ENCODE measurements at places on chromosomes 5 and 9.

DNA sequence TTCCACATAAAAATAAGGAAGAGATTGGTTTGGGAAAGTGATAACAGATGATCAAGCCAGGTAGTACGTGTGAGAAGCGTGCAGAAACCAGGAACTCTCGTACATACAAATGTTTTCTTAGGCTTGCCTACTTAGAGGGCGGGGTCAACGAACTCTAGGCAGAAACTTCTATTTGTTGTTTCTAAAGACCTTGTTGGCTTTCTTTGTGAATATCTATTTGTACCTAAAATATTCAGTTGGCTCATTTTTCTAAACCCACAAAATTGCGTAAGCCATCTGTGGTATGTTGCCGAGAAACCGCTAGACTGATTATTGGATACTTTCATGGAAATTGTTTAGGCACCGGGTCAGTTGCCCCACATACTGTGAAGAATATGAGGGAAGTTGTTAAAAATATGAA lies 458.5 kb downstream of the MAT2B start:
- DNase-seq, result no peak

DNA sequence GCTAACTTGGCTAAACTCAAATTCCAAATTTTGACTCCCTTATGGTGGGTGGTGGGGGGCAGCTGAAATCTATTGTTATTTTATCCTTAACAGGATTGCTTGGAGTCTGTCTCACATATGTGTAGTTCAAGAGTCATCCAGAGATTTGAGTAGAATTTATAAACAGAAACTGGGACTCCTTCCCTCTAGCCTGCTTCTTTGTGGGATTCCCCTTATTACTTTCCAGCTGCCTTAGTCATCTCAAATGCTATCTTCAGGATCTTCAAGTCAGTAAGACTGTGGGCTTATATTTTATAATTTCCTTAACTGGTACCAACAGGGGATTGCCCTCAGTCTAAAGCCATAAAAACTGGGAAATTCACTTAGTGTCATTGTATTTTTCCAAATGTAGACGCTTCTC lies 55.5 kb downstream of the NNT start:
- no peak for DNase-seq

GRCh38 chr5:171420431-171421241 lies 1.2 kb downstream of the FGF18 start:
- peak; percentile 41 for DNase-seq

- DNase-seq, result no peak
Measured at GRCh38 chr5:160259341-160259740, 30.0 kb downstream of the FABP6 start.

DNA sequence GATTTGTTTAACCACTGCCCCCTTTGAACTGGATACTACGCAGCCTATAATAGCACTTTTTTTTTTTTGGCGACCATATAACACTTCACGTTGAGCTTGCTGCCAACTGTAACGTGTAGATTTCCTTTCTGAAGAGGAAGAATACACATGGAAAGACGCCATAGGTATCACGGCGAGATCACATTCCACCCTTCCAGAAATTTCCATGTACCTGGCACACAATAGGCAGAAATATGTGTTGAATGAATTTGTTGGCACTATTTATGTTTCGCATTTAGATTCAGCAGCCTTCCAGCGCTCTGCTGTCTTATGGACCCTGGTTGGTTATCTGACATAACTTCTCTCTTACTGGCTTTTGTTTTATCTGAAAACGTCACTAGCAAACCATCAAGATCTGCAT lies 250.3 kb downstream of the SLIT3 start:
- DNase-seq, result no peak

DNA sequence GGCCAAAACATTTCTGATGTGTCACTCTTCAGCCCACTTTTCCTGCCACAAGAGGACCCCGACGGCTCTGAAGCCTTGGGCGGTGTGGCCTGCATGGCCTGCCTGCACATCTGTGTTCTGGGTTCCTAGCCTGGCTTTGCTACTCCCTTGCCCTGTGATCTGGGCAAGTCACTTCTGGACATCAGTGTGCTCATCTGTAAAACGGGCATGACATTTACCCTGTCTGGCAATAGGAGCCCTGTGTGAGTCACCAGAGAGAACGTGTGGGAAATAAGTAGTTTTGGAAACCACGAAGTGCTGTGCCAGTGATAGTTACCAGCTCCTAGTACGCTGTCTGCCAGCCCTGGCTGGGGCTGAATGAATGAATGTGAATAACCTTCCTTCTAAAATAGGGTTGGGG lies 90.8 kb downstream of the MACROH2A1 start:
- no peak for DNase-seq

- peak; percentile 19 for DNase-seq
Measured at GRCh38 chr5:143066556-143067281, 296.5 kb downstream of the ARHGAP26 start.

DNA sequence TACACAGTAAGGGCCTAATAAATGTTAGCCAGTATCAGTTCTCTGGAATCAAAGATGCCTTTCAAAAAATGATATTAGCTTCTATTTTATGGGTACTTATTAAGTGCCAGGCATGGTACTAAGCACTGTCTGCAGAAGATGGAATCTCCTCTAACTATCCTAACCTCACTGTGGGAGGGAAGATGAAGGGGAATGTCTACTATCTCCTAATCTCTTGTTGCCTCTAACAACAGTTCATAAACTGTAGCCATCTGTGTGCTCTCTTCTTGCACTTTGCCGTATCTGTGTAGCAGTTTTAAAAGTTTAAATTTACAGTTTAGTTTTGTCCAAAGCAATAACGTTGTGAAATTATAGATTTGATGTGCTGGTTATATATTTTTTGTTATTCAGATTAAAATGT lies 99.6 kb upstream of the CCDC112 start:
- DNase-seq, result no peak

DNA sequence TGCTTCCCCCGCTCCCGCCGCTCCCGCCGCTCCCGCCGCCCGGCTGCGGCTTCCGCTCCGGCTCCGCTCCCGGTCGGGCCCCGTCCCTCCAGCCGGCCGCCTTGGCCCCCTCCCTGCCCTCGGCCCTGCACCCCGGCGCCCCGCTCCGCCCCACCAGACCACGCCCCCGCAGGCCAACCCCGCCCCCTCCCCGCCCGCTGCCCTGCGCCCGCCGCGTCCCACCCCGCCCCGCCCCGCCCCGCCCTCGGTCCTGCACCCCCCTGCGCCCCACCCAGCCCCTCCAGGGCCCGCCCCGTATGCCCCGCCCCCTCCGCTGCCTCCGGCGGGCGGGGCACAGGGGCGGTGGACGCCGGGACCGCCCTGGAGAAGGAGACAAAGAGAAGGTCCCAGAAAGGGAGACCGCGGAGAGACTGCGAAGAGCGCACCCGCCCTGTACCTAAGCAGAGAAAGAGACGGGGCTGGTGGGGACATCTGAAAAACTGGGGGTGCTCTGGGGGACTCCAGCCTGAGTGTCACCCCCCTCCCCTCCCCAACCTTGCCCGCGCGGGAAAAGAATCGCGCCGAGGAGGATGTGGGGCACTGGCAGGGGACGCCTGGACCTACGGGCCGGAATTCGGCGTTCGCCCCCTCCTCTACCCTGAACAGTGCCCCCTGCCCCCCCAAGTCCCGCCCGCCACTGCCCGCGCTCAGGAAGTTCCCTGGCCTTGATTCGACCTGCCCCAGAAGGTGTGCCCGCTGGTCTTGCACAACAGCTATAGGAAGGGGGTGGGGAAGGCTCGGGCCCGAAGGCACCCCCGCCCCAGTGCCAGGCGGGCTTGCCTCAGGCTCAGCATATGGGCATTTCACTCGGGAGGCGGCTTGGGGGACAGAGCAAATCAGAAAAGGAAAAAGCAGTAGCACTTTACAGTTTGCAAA lies 42.8 kb upstream of the STXBP1 start:
- DNase-seq, result peak; percentile 97

DNA sequence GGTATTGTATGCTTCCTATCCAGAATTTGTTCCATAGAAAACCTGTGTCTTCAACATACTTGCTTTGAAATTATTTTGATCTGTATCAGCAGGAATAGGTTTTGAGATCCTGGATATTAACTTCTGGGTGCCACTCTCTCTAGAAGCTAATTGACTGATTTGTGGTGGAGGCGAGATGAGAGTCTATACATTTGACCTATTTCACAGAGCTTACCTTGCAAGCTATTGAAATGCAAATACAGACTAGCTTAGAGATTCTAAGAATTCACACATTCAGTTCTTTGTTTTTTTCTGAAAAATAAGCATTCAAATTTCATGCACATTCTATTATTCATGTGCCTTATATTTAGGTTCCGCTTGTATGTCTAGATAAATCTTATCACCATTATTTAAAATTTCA lies 246.3 kb downstream of the MAST4 start:
- no peak for DNase-seq

GRCh38 chr5:144332265-144332664 lies 161.6 kb downstream of the KCTD16 start:
- DNase-seq, result peak; percentile 20

DNA sequence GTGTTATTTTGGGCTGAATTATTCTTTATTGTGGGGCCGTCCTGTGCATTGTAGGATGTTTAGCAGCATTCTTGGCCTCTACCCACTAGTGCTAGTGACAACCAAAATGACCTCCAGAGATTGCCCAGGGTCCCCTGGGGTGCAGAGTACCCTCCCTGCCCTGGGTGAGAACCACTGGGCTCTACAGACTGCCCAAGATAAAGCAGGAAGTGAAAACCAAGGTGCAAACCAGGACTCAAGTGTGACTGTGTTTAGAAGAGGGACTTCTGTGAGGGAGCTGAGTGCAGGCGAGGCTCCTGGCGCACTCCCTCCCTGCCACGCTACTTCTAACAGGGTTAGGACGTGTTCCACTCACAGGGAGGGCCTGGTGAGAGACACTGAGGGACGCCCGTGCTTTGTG lies 41.6 kb downstream of the USP20 start:
- DNase-seq, result no peak

DNA sequence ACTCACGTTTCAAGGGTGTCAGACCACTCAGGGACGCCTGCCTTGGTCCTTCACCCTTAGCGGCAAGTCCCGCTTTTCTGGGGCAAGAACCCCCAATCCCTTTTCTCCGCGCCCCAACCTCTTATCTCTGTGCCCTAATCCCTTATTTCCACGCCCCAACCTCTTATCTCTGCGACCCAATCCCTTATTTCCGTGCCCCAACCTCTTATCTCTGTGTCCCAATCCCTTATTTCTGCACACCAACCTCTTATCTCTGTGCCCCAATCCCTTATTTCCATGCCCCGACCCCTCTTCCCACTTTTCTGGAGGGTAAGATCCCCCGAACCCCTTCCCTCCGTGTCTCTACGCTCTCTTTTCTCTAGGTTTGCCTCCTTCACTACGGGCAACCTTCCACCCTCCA lies 139.4 kb downstream of the DAB2IP start:
- no peak for DNase-seq

DNA sequence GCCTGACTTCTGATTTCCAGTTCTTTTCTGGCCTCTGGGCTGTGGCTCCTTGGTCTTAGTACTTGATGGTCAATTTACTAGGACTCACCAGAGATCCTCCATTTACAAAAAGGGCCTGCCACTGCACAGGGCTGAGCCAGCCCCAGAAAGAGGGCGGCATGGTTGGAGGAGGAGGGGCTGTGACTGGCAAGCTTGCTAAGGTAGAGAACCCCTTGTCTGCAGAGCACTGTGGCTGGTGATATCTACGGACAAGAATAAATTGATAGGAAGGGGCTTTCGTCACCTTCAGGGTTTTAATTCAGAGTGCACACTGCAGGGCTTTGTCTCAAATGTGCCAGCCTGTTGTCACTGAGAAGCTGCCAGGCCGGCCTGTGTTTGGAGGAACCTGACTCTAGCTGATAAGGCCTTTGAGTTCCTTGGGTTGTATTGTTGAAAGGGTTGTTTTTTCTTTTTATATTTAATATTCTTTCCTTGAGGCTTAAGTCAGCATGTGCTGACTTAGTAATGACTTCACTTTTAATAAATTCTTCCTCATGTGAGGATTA lies 15.1 kb downstream of the SLC22A5 start:
- no peak for DNase-seq

- no peak for DNase-seq
Measured at GRCh38 chr5:140827704-140828361, at the start of gene PCDHA6. Gene PCDHA6 (plus strand): TSS chr5:140827960. CDS start chr5:140828092, 132 bp downstream.

- DNase-seq, result no peak
Measured at GRCh38 chr9:125749951-125750626, 2.9 kb downstream of the PBX3 start.

- no peak for DNase-seq
Measured at GRCh38 chr5:1168796-1169195, 32.6 kb upstream of the SLC6A19 start.

- DNase-seq, result no peak
Measured at GRCh38 chr5:34844106-34844505, 5.1 kb downstream of the TTC23L start.

DNA sequence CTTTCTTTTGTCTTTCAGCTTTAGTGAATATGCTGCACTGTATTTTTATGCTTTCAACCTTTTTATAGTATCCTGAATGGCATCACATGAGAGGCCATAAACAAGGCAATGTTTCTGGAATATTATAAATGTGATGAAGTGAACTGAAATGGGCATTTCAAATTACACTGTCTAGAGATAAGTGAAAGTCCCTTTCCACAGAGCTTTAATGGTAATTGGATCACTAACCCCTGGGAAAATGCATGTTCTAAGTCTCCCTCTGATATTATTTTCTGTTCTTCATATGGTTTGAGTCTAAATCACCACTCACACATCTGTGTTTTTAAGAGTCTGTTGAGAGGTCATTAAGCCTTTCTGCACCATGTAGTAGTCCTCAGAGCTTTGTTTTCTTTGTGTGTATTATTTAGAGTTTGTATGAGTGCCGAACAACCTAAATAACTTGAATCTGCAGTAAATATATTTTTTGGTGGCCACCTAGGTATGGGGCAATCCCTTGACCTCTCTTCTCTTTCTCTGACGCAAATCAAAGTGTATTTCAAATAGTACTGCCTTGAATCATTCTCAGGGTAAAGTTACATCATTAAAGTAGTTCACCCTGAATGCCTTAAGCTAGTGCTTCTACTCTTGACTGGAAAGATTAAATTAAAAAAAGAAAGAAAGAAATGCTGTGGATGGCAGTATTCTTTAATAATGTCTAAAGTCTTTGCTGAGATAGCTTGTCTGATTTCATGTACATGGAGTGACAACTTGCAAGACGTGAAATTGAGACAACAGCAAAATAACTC lies 1931.0 kb upstream of the CDH6 start:
- no peak for DNase-seq

- DNase-seq, result no peak
Measured at GRCh38 chr5:141844414-141845097, 33.7 kb downstream of the PCDH1 start.

DNA sequence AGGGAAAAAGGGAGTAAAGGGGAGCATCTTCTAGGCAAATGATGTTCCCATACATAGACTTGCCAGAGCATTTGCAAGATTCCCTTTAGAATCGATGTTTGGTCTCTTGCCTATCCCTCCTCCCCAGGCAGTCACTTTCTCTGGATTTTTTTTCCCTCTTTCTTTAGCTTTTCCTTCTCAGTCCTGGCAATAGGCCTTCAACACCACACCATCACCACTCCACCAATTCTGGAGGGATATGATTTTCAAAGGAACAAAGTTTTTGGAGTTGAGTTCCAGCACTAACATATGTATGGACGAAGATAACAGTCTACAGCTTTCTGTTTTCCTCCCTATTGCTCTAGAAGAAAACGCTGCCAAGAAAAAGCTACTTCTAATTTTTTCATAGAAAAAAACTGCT lies 377.4 kb downstream of the PDE4D start:
- no peak for DNase-seq

- DNase-seq, result no peak
Measured at GRCh38 chr5:154288145-154288544, 97.6 kb downstream of the GALNT10 start.

- no peak for DNase-seq
Measured at GRCh38 chr5:89232139-89232603, 349.2 kb upstream of the MEF2C start.

- DNase-seq, result no peak
Measured at GRCh38 chr5:107869438-107870115, 198.8 kb upstream of the EFNA5 start.

Data from iPS-NIHi11 (cell line).